ENCODE measurements at places on chromosomes 12 and 14.

DNA sequence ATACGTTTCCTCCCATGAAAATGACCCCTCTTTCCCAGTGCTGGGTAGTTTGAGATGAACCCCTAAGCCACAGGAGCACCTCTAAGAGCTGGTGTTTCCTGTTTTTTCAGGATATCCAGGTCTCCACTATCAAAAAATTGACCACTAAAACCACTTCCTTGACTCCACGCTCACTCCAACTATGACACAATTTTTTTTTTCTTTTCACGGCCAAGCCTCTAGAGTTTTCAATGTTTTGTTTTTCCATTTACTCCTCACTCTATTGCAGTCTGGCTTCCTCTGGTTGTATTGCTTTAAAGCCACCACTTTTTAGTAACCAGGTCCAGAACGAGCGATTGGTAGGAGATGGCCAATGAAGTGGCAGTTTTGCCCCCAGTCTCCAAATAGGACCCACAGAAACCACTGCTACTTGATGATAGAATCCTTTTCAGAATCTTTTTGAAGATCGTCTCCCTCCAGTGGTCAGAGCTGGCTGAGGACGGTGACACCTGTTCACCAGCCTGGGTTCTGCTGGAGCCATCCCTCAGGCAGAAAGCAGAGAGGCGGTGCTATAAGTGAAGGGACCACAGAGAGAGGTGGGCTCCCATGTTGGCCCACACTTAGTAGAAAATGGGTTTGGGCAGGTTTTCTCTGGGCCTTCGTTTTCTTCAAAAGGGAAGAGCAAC lies 454.4 kb downstream of the VRK1 start:
- peak; percentile 6 for DNase-seq

DNA sequence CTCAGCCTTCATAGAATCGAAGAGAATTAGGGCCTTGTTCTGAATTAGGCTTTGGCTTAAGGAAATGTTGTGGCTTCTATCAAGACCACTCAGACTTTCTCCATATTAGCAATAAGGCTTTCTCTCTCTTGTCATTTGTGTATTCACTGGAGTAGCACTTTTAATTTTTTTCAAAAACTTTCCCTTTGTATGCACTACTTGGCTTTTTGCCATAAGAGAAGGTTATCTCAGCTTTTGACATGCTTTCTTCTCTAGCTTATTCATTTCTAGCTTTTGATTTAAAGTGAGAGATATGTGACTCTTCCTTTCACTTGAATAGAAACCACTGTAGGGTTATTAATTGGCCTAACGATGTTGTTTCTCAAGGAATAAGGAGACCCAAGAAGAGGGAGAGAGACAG lies 244.2 kb downstream of the GPHN start:
- no peak for DNase-seq

DNA sequence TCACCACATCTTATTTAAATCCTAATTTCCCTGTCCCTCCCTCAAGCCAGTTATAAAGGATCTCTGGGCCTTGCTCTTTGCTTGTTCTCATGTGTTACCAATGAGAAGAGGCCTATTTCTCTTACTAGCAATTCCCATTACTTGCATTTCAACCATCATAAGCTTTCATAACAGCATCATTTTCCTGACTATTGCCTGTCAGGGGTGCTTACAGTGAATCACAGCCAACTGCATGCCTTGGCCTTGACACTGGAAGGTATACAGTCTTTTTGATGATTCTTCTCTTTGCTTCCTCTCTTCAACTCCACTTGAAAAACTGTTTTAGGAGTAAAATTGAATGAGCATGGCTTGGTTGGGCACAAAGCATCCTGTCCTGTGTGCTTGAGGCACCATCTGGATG lies 127.0 kb downstream of the NPAS3 start:
- no peak for DNase-seq

GRCh38 chr12:71799106-71799505 lies 40.5 kb upstream of the TBC1D15 start:
- no peak for DNase-seq

DNA sequence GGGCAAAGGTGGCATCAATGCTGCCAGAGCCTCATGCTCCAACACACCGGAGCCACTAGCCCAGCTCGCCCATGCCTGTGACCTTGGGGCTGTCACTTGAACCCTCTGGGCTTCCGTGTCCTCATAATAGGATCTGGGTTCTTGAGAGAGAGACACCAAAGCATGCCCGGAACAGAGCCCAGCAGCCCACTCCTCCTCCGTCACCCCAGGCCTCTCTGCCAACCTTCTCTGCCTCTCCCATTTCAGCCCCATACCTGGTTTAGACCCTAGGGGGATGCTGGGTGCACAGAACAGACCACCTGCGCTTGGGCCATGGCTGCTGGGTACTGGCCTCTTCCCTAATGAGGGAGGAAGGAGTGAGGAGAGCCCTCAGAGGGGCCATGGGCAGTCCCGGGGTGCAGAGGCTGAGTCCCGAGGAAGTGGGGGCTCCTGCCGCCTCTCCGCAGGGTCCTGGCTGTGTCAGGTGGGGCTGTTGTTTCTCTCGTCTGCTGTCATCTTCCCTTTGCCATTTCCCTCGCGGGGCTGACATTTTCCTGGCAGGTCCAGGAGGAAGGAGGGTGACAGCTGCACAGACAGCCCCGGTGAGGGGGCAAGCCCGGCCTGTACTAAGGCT lies 172.4 kb upstream of the RTL1 start:
- no peak for DNase-seq

DNA sequence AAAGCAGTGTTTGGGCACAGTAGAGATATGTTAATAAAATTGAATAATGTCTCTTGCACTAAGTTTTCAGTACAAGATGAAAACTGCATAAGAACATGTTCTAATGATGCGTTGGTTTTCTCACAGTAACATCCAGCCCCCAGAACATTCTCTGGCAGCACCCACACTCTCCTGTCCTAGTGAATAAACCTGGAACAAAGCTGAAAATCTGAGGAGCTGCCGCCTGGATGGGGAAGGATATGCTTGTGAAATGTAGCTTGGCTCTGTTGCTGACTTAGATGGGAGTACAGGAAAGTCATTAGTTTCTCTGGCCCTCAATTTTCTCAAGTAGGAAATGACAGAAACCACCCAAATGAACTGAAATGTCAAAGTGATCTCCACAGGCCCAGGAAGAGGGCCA lies 323.8 kb downstream of the APAF1 start:
- DNase-seq: no peak

- no peak for DNase-seq
Observed at GRCh38 chr14:95577870-95578269, 43.0 kb downstream of the GLRX5 start.

GRCh38 chr12:67358781-67359338 lies 89.7 kb downstream of the CAND1 start:
- no peak for DNase-seq

- DNase-seq: no peak
Observed at GRCh38 chr12:124398578-124399227, 103.8 kb downstream of the RFLNA start.

- DNase-seq: peak; percentile 56
Observed at GRCh38 chr14:39469094-39469710, 37.0 kb upstream of the FBXO33 start.

- DNase-seq: no peak
Observed at GRCh38 chr12:6088921-6089747, 35.3 kb downstream of the VWF start.

DNA sequence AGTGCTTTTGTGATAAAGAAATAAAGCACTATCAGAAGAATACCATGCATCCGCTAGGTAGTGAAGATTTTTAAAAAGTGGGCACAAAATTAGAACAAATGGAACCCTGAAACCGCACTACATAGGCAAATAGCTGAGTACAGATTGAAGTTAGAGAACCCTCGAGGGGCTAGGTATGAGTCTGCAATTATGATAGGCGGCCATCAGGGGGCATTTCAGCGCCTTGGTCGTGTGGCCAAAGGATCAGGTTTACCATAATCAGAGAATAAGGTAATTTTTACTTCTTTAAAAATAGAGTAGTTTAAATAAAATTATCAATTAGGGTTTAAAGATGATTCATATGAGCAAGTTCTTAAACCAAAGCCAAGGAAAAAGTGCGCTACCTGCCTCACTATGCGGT lies 129.8 kb downstream of the TMX1 start:
- DNase-seq: peak; percentile 5

DNA sequence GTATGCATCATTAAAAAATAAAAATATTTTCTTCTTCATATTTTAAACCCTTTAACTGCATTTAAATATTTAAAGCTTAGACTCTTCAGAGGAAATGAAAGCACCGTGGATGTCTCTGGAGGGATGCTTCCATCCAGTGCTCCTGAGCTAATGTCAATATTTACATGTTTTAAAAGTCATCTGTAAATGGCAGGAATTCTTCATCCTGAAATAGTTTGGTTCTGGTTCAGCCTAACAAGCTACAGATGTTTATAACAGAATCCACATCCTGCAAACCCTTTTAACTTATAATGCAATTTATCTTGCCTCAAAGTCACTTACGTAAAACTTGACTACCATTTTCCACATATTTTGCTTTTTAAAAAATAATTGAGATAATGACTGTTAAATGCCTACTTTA lies 1207.3 kb downstream of the SLC16A7 start:
- no peak for DNase-seq

GRCh38 chr12:108365324-108365723 lies 26.2 kb upstream of the CMKLR1 start:
- no peak for DNase-seq

DNA sequence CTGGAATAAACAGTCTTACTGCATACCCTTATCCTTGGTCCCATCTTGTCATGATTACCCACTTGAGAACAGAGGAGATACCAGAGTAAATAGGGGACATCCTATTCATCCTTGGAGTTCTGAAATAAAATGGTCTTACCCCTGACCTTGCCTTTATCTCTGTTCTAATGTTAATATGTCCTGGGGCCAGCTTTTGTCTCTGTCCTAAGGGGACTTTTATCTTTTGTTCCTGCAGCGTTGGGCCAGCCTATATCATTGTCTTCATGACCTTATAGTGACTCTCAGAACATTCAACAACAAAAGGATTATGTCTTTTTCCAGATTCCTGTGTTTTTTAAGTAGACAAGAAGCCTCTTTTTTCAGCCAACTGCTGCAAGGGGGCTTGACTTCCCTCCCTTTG lies 1057.5 kb downstream of the LRFN5 start:
- no peak for DNase-seq

DNA sequence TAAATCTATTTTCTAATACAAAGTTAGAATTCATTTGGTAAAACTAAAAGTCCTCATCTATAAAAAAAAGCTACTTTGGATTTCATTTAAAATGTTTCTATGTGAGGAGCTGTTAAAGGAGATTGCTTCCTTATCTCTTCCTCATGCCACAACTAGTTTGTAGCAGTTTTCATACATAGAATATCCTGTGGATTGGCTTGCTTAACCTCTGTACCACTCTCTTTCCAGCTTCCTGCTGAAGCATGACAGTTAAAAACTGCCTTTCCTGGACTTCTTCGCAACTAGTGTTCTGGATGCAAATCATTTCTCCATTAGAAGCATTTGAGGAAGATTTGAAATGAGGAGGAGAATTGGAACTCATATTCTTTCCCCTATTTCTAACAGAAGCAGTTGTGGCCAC lies 49.6 kb downstream of the ST8SIA1 start:
- DNase-seq: no peak

GRCh38 chr14:93219103-93219726 lies 12.2 kb downstream of the UBR7 start:
- no peak for DNase-seq

GRCh38 chr14:66496188-66496807 lies 10.1 kb downstream of the CCDC196 start:
- DNase-seq: no peak

DNA sequence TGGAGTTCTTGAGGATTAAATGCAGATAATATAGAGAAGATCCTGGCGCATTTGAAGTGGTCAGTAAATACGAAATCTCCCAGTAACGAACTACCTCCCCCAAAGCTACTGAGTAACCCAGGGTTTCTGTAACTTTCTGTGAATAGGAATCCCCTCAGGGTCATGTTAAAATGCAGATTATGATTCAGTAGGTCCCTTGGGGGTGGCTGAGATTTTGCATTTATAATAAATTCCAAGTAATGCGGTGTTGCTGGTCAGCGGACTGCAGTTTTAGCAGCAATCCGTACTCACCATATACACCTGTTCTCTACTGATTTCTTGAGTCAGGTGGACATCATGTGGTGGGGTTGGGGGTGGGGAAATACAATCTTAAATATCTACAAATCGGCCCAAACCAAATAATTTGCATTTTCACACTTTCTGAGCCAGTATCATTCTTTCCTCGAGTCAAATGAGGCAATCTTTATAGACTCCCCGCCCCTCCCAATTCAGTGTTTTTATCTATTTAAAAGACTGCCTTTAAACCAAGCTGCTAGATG lies 868 bp downstream of the SPATA7 start:
- DNase-seq: no peak

DNA sequence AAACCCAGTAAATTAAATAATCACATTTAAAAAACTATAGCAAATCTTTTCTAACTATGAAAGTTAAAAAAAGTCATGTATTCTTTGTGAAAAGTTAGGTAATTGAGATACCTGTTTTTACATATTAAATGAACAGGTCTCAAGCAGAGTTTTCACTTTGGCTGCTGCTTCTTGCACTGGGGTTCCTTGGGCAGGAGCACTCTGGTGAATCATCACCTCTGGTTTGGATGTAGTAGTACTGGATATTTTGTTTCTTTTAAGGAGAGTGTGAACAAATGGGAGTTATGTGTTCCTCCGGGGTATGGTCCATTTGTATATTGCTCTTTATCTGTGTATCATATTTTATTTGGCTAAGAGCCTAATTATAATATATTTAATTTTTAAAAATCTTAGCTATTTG lies 82.7 kb downstream of the FUT8 start:
- DNase-seq: no peak

DNA sequence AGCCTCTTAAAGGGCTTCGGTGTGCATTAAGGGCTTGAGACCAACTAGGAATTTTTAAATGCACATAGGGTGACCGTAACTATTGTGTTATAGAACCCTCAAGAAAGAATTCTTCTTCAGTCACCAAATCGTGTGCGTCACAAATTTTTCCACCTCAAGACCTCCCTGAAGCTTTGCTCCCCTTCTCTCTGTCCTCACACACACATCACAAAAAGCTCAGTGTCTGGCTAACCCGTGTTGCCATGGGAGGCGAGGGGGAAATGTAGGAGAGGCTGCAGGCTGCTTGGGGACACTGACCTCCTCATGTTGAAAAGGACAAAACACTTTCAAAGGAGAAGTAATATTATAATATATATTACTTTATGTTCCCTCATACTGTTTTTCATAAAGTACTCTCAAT lies 10.6 kb downstream of the SSPN start:
- DNase-seq: no peak

DNA sequence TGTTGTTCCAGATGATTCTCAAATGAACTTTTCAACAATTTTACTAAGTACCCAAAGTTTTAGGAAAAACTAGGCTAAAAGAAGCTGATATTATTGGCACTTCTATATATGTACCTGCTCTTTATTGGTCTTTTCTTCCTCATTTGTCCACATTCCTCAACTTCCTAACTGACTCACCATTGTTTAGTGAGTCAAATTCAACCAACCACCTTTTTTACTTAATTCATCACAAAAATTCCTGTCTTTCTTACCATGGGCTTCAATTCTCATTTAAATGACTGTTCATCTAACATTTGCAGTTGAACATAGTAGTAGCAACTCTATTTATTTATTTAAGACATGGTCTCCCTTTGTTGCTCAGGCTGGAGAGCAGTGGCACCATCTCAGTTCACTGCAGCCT lies 47.6 kb upstream of the SLC2A13 start:
- no peak for DNase-seq
